ENCODE measurements at places on chromosomes 2 and 18.

- DNase-seq: no peak
Observed at GRCh38 chr2:74983631-74984392, 25.4 kb downstream of the POLE4 start.

- no peak for DNase-seq
Observed at GRCh38 chr2:85987266-85988174, 98.7 kb upstream of the ST3GAL5 start.

DNA sequence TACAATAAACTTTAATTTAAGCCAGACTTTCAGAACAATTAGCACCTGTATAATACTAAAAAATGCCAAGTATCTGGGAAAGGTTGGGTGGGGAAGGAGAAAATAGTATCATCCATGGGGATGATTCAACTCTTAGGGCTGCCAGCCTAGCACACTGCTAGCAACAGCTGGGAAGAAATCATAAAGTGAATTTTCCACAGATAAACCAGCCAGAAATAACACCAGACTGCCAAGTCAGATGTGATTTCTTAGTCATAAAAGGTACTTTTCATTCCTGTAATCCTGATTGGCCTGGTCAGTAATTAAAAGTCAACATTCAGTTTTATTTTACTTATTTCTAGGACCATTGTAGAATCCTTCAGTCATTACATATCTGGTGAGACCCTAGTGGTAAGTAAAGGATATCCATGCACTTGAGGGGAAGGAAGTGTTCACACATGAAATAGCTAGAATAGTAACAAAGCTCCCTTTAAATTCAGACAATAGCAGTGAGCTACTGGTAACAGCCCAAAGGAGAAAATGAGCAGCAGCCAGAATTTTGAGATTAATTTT is 59.4 kb downstream of the LIMS1 start:
- peak; percentile 93 for DNase-seq

GRCh38 chr2:73838889-73839534 is 10.3 kb downstream of the STAMBP start:
- peak; percentile 67 for DNase-seq

DNA sequence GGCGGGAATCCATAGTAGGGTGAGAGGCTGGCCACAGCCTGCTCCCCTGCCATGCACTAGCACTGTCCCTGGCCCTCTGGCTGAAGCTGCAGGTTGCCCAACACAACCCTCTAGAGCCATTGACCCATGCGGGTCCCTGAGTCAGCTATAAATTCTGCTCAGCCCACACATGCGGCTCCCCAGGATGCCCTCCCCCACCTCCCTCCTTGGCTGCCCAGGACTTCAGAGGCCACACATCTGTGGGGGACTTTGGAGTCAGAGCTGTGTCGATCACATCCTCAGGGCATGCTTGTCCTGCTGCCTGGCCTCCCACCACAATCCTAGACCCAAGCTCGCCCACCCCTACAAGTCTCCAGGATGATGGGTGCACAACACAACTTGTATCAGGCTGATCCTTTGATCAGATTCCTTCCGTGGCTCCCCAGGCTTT is 97.0 kb downstream of the TFCP2L1 start:
- DNase-seq: no peak

DNA sequence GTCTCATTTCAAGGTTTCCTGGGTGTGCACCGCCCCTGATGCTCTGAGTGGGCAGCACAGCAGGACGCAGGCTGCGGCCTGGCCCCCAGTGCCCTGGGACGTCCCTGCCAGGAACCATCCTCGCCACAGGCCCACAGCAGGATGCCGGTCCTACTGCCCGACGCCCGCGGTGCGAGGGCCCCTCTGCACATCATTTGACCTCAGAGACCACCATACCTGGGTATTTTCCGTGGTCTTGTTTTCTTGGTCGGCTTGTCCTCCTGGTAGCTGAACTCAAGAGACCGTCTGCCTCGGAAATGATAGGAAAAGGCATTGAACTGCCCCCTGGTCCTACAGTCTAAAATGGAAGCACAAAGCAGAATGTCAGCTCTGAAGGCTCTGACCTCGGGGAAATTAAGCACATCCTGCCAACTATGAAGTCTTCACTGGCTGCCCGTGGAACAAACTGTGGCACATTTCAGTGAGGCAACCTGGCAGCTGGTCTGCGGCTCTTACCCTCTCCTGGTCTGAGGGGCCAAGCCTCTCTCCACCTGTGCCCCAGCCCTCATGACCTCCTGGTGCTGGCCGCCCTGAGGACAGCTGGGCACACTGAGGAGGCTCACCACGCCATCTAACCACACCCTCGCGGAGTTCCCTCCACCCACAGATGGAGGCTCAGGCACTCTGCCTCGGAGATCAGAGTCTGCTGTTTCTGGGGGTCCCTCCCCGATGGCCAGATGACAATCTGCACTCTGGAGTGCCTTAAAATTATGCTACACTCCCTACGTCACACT is 105.0 kb downstream of the PXDN start:
- no peak for DNase-seq

DNA sequence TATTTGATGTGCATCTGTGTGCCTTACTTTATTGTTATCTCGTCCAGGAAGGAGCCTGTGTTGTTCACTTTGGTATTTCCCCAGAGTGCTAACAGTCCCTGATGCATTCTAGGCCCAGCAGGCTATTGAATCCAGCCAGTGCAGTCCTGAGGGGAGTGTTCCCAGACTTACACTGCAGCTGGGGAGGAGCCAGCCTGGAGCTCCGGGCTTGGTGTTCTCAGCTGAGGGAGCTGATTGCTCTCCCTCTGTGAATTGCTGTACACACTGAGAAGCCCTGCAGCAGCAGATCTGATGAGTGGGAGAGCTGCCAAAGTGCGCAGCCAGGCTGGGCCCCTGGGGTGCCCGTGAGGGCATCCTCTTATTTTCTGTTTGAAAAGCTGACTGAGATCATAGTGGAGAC is 159.2 kb downstream of the GALNT3 start:
- peak; percentile 59 for DNase-seq

GRCh38 chr2:167928434-167928833 is 319.0 kb downstream of the STK39 start:
- DNase-seq: no peak

GRCh38 chr2:217208867-217209266 is 349.0 kb upstream of the TNP1 start:
- no peak for DNase-seq

GRCh38 chr2:10305254-10305635 is 2.5 kb downstream of the HPCAL1 start:
- no peak for DNase-seq

GRCh38 chr2:133415210-133415876 is 152.9 kb downstream of the NCKAP5 start:
- no peak for DNase-seq

DNA sequence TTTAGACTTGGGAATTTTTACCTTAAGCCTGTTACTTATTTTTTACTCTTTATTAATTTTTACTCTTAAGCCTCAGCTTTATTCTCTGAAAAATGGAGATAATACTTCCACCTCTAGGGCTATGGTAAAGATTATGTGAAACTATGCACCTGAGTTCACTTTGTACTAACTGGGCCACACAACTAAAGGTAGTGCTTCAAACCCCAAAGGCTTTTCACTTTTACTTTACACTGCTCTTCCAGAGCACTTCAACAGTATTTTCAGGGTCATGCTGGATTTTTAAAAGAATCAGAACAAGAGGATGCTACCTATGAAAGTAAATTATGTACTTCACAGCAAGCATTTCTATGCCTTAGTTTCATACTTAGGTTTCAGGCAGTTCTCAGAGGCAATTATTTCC is 27.8 kb downstream of the MEX3C start:
- DNase-seq: no peak

DNA sequence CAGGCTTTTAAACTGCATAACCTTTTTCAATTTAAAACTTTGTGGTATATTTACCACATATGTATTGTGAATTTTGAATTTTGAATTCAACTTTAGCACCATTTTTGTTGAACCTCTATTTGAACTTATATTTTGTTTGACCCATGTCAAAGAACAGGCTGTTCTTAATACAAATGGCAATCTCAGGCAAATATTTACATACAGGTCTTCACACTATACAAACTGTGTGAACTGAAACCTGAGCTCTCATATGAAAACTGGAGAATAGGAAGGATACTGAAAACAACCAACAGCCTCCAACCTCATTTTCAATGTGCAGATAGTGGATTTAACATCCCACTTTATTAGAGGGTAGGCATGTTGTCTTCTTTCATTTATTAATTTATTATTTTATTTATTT is 491.8 kb downstream of the KCNJ3 start:
- DNase-seq: no peak

DNA sequence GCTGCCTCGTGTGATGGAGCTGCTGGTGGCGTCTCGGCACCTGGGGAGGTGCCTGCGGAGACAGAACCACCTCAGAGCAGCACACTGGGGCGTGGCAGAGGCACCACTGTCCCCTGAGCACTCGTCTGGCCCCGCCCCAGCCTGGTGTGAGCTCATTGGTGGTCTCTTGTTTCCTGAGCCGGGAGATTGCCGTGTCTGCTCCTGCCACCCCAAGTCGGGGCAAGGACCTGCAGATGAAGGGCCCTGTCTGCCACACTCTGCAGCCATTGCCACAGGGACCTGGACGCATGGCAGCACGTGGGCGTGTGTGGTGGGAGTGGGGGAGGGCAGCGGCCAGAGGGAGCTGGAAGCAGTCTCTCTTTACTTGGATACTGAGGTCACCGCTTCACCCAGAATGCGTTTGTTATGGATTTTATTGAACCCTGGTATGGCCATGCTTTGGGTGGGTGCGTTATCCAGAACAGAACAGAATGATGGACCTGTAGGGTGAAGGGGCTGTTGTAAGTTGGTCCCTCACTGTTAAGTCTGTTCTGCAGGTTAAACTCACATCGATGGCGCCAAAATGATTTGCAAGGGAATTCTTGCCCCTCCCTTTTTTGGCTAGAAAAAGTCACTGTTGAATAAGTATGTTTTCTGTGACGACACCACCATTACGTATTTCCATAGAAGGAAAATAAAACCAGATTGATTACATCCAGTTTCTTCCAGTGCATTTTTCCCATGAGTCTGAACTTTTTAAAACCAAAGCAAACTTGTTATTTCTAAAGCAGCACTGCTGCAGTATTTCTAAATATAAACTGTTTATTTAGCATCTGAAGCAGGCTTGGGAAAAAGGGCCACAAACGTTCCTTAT is 92.0 kb downstream of the USP40 start:
- no peak for DNase-seq

DNA sequence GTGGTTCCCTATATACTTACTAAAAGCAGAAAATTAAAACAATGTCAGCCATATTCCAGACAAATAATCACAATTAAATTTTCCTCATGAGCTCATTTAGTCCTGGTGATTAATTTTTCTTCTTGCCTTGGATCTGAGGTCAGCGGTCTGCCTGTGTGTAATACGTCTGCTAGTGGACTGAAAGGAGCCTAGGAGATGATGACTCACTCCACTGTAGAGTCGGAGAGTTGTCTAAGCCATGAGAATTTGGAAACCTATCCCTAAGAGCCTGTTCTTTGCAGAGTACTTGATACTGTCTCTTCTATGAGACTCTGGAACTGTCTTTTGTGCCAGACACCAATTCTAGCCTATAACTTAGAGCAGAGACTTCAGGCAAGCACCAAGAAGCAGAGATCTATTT is 94.2 kb upstream of the RAB27B start:
- DNase-seq: peak; percentile 76

GRCh38 chr2:220821683-220822082 is 750.4 kb downstream of the EPHA4 start:
- DNase-seq: no peak

DNA sequence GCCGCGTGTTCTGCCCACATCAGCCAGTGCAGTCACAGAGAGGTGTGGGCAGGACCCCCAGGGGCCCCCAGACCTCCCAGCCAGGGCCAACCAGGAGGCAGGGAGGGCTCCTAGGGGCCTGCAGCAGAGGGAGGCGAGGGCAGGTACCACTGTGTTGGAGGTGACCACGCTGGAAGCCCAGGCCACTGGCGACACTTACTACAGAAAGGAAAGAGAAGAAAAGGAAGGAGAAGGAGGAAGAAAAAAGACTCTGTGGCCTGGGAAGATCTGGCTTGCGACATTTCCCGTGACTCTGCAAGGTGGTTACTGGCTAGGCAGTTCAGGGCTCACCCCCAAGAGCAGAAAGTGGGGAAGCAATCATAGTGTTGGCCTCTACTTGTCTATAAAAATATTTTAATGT is 98.1 kb upstream of the BCL2L11 start:
- no peak for DNase-seq

- DNase-seq: no peak
Observed at GRCh38 chr18:23824240-23824639, 135.0 kb downstream of the LAMA3 start.

GRCh38 chr2:219912491-219912921 is 285.1 kb downstream of the SLC4A3 start:
- peak; percentile 42 for DNase-seq

DNA sequence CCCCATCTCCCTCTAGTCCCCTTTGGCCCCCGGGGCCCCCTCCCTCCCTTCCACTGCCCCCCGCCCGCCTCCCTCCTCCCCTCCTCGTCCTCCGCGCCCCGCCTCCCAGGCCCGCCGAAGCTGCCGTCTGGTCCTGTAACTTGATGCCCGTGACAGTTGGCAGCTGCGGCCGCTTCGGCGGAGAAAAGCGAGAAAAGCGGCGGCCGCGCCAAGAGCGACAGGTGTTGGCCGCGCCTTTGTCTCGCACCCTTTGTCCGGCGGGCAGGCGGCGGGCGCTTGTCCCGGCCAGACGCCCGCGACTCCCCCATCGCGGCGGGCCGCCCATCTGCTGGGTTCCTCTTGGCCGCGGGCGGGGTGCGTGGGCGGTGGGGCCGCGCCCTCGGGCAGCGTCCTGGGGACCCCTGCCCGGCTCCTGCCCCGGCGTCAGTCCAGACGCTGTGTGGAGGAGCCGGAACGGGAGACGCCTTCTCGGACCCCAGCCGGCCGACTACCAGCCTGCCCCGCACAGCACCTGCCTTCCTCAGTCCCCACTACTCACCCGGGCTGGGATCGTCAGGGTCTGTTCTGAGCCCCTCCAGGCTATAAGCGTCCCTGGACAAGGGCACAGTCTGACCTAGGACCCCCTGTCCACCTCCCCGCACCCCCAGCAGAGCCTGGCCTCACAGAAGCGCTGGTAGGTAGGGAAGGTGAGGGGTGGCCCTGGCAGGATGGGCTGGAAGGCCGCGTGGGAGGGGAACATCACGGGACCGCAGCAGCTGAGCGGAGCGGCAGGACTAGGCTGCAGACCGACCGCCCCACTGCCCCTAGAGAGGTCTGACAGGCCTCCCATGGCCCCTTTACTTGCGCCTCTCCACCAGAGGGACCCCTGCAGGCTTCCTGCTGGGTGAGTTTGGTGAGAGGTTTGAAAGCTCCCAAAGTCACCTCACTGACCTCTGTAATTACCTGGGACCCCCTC is 1.2 kb upstream of the HES6 start:
- no peak for DNase-seq
